ENCODE measurements at places on chromosomes 7 and 10. TPM values are rescaled to one million over a fixed set of nuclear protein-coding genes. Genes with fewer than 3 reads are reported as not detected.
A peak's percentile ranks its signal among the peaks of the same experiment; 100 is the strongest.

The DDX21 gene
- total RNA-seq: 144 TPM

The TAS2R5 gene
- 4.7 TPM for total RNA-seq

DNA sequence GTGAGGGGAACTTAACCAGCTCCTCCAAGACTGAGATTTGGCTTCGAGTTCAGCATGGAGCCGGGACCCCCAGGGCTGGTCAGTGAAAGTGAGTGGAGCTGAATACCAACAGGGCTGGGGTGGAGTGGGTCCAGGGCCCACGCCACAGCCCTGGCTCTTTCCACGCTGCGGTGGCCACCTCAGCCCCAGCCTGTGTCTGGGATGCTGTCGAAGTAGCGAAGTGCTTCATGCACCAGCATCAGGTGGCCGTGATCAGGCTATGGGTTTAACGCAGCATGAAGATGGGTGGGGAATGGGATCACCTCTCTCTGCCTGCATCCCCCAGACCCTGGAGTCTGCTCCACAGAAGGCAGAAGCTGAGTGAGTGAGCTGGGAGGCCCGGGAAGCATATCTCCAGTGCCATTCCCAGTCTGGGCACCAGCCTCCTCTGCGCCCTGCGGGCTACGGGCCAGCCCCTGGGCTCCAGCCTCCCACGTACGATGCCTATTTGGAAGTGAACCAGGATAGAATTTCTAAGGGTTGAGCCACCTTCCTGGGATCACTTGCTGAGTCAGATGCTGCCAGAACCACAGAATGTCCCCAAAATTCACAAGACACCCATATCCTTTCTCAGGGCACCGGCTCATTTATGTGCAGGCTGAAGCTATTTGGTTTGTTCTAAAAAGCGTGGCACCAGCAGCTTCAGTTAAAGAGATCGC, 131.1 kb upstream of the CHST15 start:
- DNase-seq: peak; percentile 85

DNA sequence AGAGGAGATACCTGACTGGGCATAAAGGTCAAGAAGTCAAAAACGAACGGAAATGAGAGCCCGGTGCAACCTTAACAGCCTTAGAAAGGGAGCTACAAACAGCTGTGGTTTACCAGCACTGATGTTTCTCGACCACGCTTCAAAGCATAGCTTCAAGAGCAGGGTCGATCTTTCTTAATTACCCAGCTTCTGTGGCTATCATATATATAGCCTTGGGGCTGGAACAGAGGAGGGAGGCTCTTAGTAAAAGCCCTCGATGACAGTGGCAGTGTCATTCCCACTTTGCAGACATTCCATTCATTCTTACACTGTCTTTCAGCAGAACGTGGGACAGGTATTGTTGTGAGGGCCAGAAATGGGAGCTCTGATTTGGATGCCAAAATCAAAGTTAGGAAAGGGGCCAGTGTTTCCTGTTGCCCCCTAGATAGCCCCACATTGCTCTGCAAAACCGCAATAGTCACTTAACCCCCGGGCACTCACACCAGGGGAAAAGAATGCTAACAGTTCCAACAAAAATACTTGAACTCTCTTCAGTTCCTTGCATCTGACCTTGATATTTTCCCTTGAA, 141.5 kb downstream of the MTPAP start:
- no peak for DNase-seq

The ITIH5 gene
- total RNA-seq: not detected

Measured in MCF 10A (cell line).